ENCODE measurements at places on chromosomes 4 and X. TPM values are rescaled to one million over a fixed set of nuclear protein-coding genes. Genes with fewer than 3 reads are reported as not detected.

Gene CTAG1A
- total RNA-seq: not detected

Gene TNIP3
- total RNA-seq: 0.66 TPM

DNA sequence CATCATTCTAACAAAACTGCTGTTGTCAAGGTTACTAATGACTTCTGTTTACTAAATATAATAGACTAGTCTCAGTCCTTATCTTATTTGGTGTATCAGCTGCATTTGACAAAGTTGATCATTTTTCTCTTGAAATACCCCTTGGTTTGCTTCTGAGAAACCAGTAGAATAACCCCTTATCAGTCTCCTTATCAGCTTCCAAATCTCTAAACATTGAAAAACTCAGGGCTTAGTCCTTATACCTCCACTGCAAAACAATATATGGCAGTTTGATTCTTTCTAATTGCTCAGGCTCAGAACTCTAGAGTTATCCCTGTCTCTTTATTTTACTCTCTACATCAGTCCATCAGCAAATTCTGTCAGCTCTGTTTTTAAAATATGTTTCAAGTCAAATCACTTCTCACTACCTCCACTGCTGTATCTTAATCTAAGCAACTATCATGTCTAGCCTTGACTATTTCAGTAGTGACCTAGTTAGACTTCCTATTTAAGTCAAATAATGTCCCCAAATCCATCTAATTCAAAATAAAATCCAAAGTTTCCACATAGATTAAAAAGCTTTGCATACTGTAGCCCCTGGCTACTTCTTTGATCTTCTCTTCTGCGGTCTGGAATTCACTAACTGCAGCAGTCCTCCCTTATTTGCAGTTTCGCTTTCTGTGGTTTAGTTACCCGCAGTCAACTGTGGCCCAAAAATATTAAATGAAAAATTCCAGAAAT is 87.1 kb upstream of the NPNT start:
- H3K4me3 ChIP-seq: no peak overlapping the region
- no peaks in the 10 kb centered on the region for H3K27me3 ChIP-seq
- DNase-seq: no peak
- no peaks in the 10 kb centered on the region for H3K36me3 ChIP-seq
- no peaks in the 10 kb centered on the region for H3K4me1 ChIP-seq

GRCh38 chr4:13891544-13891939 is 264.0 kb upstream of the BOD1L1 start:
- no peak overlapping the region for H3K27ac ChIP-seq
- H3K4me3 ChIP-seq: no peak overlapping the region
- H3K4me1 ChIP-seq: no peaks in the 10 kb centered on the region
- H3K36me3 ChIP-seq: no peaks in the 10 kb centered on the region

Gene UGT2B17
- total RNA-seq: not detected

GRCh38 chr4:67713529-67714247 is 12.7 kb upstream of the UBA6 start:
- no peak overlapping the region for H3K27ac ChIP-seq
- H3K27me3 ChIP-seq: no peaks in the 10 kb centered on the region
- H3K4me3 ChIP-seq: no peak overlapping the region
- H3K4me1 ChIP-seq: peaks cover 2% of the 10 kb centered on the region
- no peak for DNase-seq
- H3K36me3 ChIP-seq: peaks cover 19% of the 10 kb centered on the region

Gene PAGE2B
- total RNA-seq: 0.99 TPM

Gene SGMS2
- 0.08 TPM for total RNA-seq

Gene RASL11B
- total RNA-seq: 0.31 TPM

- no peaks in the 10 kb centered on the region for H3K36me3 ChIP-seq
- DNase-seq: no peak
- H3K4me3 ChIP-seq: no peak overlapping the region
- no peaks in the 10 kb centered on the region for H3K4me1 ChIP-seq
- no peak overlapping the region for H3K27ac ChIP-seq
- no peaks in the 10 kb centered on the region for H3K27me3 ChIP-seq
Measured at GRCh38 chr4:73541251-73541650, 59.7 kb downstream of the AFM start.

DNA sequence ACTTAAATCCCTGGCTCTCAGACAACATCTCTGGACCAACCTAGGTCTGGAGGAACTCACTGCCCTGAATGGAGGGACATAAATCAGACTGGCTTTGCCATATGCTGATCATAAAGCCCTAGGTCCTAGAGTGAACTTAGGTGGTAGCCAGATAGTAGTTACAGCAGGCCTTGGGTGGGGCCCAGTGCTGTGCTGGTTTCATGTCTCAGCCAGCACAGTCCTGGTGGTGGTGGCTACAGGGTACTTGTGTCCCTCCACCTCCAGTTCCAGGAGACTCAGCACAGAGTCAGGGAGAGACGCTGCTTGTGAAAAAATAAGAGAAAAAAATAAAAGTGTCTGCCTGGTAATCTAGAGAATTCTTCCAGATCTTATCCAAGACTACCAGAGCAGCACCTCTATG is 40.3 kb downstream of the GSX2 start:
- no peak overlapping the region for H3K27ac ChIP-seq
- no peak overlapping the region for H3K4me3 ChIP-seq
- DNase-seq: no peak
- H3K36me3 ChIP-seq: no peaks in the 10 kb centered on the region

Gene PLAC8
- total RNA-seq: 249 TPM

GRCh38 chr4:144645102-144645630 is 790 bp upstream of the HHIP start:
- DNase-seq: no peak
- H3K36me3 ChIP-seq: no peaks in the 10 kb centered on the region
- no peak overlapping the region for H3K4me3 ChIP-seq
- peaks cover 15% of the 10 kb centered on the region for H3K4me1 ChIP-seq

DNA sequence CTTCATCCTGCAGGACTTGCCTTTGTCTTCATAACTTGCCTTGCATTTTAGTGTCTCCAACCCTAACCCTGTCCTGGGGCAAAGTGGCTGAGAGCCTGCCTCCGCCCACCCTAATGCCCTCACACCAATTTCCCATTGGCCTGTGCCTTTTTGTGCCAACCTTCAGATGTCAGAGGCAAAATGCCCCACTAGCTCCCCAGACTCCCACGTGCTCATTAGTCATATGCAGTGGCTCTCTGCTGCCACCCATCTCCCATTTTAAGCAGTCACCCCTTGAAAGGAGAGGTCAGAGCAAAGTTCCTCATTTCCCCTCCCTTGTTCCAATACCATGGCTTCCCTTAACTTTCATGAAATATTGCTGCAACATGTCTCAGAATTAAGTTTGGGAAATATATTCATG is 74.8 kb upstream of the PASD1 start:
- DNase-seq: no peak
- H3K27ac ChIP-seq: no peak overlapping the region
- no peaks in the 10 kb centered on the region for H3K4me1 ChIP-seq

GRCh38 chr4:138412847-138413246 is 170.7 kb upstream of the SLC7A11 start:
- no peak overlapping the region for H3K4me3 ChIP-seq
- no peak overlapping the region for H3K27ac ChIP-seq
- DNase-seq: no peak
- H3K4me1 ChIP-seq: no peaks in the 10 kb centered on the region

DNA sequence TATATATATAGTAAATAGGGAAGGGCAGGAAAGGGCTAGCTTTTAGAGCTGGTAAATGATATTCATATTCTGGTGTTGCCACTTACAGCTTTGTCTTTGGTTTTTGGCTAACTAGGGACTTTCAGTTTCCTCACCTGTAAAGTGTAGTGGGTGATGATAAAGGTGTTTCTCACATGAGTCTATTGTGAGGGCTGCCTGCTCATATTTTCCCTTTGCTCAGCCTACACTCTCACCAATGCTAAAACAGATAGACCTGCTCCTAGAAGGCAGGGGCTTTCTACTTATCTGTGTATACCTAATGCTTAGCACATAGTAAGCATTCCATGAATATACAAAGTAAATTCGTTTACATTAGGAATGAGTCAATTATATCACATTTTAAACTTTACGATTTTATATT is 137.2 kb upstream of the HS3ST1 start:
- H3K27me3 ChIP-seq: no peaks in the 10 kb centered on the region
- H3K27ac ChIP-seq: no peak overlapping the region
- DNase-seq: no peak
- no peaks in the 10 kb centered on the region for H3K4me1 ChIP-seq
- H3K36me3 ChIP-seq: no peaks in the 10 kb centered on the region

DNA sequence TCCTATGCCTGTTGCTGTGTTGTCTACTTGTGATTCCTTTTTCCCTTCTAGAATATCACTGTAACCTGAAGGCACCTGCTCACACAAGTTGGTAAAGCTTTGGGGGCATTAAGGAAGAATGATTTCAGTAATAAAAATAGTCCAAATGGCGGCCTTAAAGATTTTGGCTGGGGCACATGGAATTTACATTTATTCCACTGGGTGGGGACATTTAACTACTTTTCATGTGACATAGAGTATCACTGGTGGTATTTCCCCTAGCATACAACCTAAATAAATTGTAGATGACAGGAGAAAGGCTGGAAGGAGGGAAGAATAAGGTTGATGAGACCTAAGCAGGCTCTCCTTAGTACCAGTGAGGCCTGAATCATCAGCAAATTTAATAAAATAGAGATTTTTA is 121.8 kb upstream of the EDA2R start:
- H3K4me3 ChIP-seq: no peak overlapping the region
- no peaks in the 10 kb centered on the region for H3K36me3 ChIP-seq
- DNase-seq: no peak
- no peaks in the 10 kb centered on the region for H3K4me1 ChIP-seq
- no peak overlapping the region for H3K27ac ChIP-seq

DNA sequence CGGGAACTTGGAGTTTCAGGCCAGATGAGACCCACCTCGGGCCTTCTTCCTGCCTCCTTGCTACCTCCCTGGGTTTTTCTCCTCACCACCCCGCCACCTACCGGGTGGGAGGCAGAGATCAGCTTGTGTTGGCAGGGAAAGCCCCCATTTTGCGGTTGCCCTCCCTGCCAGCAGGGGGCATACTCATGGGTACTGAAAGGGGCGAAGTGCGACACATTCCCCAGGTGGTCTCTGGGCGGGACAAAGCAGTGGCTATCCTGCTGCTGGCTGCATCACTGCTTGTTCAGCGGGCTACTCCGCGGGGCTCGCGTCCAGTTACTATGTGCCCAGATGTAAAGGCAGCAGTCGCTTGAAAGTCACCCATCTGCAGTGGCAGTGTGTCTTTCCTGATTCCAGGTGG is 330.3 kb downstream of the PDHA2 start:
- H3K4me3 ChIP-seq: no peak overlapping the region
- H3K27me3 ChIP-seq: no peaks in the 10 kb centered on the region
- no peak for DNase-seq

Gene SAP30
- total RNA-seq: 2.5 TPM

Gene DUX4
- total RNA-seq: not detected

Gene GLOD5
- not detected for total RNA-seq

GRCh38 chr4:86054286-86055032 is 305.4 kb downstream of the MAPK10 start:
- H3K27me3 ChIP-seq: no peaks in the 10 kb centered on the region
- no peaks in the 10 kb centered on the region for H3K4me1 ChIP-seq
- no peak overlapping the region for H3K4me3 ChIP-seq
- H3K36me3 ChIP-seq: no peaks in the 10 kb centered on the region
- no peak for DNase-seq

DNA sequence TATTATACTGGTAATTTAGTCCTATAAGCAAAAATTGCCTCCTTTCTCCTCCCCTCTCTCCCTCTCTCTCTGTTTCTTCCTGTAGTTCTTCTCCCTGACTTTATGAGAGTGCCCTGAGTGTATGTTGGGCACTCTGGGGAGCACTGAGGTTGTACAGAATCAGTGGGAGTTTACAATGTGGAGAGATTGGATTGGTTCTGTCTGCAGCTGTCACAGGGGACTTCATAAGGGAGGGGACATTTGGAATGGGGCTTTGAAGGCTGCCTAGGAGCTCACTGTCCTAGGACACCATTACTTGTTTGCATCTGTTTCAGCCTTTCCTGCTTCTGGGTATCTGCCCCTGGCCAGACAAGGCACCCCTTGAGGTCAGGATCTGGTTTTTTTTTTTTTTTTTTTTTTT is 22.9 kb downstream of the SH3TC1 start:
- H3K36me3 ChIP-seq: peaks cover 63% of the 10 kb centered on the region
- no peaks in the 10 kb centered on the region for H3K27me3 ChIP-seq
- peak overlapping the region; percentile 32 for H3K27ac ChIP-seq
- peaks cover 53% of the 10 kb centered on the region for H3K4me1 ChIP-seq
- no peak for DNase-seq

Gene ACSL1
- total RNA-seq: 12.4 TPM

DNA sequence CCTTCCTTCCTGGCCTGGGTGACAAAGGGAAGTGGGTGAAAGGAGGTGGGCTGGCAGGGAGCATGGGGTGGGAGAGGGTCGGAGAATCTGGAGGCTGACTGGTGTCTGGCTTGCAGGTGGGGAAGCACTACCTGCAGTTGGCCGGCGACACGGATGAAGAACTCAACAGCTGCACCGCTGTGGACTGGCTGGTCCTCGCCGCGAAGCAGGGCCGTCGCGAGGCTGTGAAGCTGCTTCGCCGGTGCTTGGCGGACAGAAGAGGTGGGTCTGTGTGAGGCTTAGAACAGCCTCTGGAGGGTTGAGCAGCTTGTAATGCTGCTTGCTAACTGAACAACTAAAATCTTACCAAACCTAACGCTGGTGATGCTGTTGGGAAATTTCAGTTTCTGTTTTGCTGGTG is 19.2 kb downstream of the WFS1 start:
- H3K36me3 ChIP-seq: no peaks in the 10 kb centered on the region
- H3K4me1 ChIP-seq: no peaks in the 10 kb centered on the region
- H3K27ac ChIP-seq: no peak overlapping the region
- DNase-seq: no peak
- H3K4me3 ChIP-seq: no peak overlapping the region

- DNase-seq: no peak
- H3K4me1 ChIP-seq: no peaks in the 10 kb centered on the region
- H3K4me3 ChIP-seq: no peak overlapping the region
Measured at GRCh38 chr4:133513901-133514300, 364.8 kb downstream of the PCDH10 start.

DNA sequence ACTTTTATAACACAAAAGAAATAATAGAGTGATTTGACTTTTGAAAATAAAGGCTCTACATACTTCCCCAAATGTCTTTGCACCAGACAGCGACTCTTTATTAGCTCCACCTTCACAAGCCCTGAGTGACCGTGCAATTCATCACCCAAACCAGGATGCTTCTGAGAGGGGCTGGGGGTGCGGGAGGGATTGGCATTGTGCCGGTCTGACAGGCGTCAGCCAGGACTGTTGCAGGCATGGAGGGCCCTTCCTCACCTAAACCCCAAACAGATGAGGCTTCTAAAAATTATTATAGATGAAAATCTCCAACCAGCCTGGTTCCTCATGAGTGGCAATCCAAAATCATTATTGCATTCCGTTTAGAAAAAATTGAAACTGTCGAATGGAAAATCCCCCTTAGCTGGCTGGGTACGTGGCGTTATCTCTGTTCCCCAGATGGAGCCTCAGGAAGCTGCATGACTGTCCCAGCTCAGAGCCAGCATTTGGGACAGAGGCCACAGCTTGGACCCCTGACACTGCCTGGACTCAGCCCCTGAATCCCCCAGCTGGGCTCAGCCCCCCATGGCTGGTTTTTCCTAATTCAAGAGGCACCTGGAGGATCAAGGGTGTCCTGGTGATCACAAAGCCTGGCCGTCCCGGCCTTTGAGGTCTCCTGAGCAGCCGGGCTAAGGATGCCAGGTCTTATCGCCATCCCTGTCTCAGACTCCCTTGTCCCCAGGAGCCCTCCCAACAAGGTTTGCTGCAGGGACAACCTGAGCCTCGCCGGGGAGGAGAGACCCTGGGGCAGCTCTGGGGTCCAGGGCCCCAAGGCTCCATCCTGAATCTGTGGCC is 60.4 kb downstream of the SORCS2 start:
- H3K36me3 ChIP-seq: no peaks in the 10 kb centered on the region
- H3K4me1 ChIP-seq: no peaks in the 10 kb centered on the region
- no peak overlapping the region for H3K27ac ChIP-seq
- H3K4me3 ChIP-seq: no peak overlapping the region
- no peaks in the 10 kb centered on the region for H3K27me3 ChIP-seq

- H3K27me3 ChIP-seq: peaks cover 4% of the 10 kb centered on the region
- no peak overlapping the region for H3K27ac ChIP-seq
- no peak for DNase-seq
- no peak overlapping the region for H3K4me3 ChIP-seq
Measured at GRCh38 chrX:152895724-152896420, 2.0 kb upstream of the ZNF185 start.

Measured in CD4-positive, alpha-beta T cell (primary cell).